ENCODE measurements at places on chromosomes 1 and 21.

- DNase-seq, result no peak
Measured at GRCh38 chr1:106846656-106847055, 209.8 kb upstream of the PRMT6 start.

DNA sequence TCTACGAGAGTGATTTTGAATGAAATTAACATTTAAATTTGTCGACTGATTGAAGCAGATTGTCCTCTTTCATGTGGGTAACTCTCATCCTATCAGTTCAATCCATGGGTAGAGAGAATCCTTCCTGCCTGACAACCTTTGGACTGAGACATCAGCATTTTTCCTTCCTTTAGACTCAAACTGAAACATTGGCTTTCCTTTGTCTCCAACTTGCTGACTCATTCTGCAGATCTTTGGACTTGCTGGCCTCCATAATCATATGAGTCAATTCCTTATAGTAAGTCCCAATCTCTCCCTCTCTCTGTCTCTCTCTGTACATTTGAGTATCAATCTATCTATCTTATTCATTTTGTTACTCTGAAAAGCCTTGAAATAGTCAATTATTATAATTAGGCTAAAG lies 416.7 kb downstream of the LRRIQ3 start:
- DNase-seq, result peak; percentile 16

DNA sequence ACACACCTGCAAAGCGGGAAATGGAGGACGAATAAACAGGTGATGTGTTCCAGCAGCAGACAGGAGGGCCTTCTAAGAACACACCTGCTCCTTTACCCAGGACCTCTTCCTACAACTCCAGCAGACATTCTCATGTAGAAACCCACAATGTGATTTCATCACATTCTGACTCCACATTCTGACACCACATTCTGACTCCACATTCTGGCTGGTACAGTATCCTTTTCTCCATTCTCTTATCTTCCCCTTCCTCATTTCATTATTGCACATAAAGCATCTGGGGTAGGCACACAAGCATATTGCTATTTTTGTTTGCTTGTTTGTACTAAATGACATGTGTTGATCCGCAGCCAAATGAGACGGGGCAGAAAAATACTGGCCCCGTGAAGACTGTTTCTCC lies 3.6 kb upstream of the ZNF124 start:
- DNase-seq, result no peak

DNA sequence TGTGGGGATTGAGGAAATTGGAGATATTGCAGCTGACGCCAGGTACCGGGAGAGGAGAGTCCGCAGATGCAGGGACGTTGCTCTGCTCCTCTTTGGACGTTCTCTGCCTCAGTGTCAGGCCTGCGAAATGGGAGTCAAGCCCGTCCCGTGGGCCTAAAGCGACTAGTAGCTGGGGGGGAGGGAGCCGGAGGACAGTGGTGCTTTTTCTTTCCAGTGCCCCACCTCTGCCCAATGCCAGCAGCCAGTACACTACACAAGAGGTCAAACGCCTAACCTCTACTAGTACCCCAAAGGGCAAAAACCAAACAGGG lies 413.6 kb upstream of the ESRRG start:
- DNase-seq, result no peak

GRCh38 chr1:237172118-237172485 lies 130.1 kb downstream of the RYR2 start:
- no peak for DNase-seq

DNA sequence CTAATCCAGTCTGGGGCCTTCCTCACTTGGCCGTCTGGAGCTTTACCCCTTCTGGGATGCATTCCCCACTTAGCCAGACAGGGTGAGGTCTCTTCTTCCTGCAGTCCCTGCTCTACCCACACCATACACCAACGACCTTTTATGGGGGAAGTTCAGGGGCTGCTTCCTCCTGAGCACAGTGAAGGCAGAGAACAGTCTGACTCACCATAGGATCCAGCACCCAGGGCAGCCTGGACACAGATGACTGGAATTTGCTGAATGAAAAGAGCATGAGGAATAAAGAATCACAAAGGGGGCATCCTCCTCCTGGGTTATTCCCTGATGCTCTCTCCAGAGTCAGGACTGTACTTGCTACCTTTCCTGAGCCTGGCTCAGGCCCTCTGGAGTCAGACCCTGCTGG lies 4.6 kb upstream of the FOXE3 start:
- no peak for DNase-seq

- DNase-seq, result no peak
Measured at GRCh38 chr21:42281181-42281680, 34.0 kb downstream of the TFF3 start.

GRCh38 chr1:179798864-179799516 lies 55.9 kb downstream of the FAM163A start:
- DNase-seq, result no peak

DNA sequence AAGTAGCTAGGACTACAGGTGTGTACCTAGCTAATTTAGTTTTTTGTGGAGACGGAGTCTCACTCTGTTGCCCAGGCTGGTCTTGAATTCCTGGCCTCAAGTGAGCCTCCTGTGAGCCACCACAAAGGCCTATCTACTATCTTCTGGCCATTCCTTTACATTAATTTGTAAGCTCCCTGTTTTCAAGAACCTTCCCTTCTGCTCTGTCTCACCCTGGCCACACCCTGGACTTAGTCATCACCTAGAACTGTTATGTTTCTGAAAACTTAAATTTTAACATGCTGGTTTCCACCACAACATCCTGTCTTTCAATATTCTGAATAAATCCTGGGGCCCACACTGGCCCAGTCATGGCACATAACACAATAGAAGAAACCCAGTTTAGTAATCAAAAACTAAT lies 4.9 kb upstream of the B4GALT3 start:
- no peak for DNase-seq

DNA sequence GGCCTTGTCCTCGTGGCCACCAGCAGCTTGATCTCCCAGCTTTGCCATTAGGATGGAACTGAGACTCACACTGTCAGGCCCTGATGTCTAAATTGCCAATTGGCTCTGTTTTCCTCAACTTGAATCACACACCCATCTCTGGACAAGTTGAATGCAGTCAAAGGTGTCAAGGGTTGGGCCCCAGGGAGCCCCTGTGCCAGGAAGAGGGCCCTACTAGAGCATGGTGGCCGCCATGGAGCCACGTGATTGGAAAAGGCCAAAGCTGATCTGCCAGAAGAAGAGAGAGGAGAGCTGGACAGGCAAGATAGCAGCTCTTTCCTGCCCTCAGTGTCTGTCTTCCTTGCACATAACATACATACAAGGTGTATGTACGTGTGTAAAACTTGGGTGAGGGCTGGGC lies 54.9 kb upstream of the NEK2 start:
- DNase-seq, result no peak

GRCh38 chr1:116487583-116487982 lies 83.2 kb downstream of the CD58 start:
- no peak for DNase-seq

DNA sequence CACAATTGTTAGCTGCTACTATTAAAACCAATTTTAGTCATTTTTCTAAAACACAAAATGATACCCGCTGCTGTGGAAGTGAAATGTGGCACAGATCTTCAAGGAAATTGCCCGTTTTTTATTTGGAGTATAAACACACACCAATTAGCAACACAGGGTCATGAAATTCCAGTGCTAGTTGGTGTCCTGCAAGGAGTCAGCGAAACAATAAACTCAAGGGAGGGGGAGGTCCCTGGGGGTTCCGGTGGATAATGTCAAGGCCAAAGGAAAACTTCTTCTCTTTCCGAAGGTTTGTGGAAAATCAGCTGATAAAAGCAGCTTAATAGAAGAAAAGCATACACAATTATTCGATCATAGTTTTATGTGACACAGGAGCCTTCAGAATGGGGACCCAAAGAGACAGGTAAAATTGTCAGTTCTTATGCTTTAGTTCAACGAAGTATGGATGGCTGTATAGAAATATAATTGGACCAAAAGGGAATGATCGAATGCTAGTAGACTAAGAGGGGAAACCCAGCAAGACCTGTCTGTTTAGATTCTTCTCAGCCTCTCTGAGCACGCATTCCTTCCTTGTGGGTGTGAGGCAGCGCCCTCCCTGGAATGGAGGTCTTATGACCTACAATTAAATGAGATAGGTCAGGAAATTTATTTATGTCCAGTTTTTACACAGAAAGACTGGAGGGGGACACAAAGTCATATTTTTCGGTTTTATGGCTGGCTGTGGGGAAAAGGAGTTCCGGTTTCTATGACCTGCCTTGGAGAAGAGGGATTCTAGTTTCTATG lies 65.9 kb downstream of the KCNK1 start:
- DNase-seq, result no peak

- no peak for DNase-seq
Measured at GRCh38 chr1:154866257-154867063, 3.6 kb downstream of the KCNN3 start.

DNA sequence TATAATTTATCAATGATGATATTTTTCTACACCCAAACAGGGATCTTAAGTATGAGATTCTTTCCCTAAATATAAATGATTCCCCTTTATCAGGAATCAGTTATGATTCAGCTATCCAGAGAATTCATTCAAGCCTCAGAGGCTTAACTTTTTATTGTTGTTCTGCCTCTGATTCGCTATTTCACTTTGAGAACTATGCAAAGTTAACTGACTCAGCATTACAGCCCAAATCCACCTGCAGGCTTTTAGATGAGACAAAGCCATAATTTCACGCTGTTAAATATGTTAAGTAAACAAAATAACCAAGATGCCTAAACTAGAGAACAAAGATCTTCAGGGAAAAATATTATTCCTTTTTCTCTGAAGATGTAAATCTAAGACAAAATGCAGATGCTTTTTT lies 8.5 kb downstream of the SCYL3 start:
- DNase-seq, result no peak

- DNase-seq, result no peak
Measured at GRCh38 chr1:234093741-234094140, 189.3 kb downstream of the SLC35F3 start.

GRCh38 chr1:174021591-174022079 lies 522 bp downstream of the RC3H1 start:
- peak; percentile 10 for DNase-seq

- peak; percentile 65 for DNase-seq
Measured at GRCh38 chr1:205961991-205962820, 18.9 kb upstream of the SLC26A9 start.

DNA sequence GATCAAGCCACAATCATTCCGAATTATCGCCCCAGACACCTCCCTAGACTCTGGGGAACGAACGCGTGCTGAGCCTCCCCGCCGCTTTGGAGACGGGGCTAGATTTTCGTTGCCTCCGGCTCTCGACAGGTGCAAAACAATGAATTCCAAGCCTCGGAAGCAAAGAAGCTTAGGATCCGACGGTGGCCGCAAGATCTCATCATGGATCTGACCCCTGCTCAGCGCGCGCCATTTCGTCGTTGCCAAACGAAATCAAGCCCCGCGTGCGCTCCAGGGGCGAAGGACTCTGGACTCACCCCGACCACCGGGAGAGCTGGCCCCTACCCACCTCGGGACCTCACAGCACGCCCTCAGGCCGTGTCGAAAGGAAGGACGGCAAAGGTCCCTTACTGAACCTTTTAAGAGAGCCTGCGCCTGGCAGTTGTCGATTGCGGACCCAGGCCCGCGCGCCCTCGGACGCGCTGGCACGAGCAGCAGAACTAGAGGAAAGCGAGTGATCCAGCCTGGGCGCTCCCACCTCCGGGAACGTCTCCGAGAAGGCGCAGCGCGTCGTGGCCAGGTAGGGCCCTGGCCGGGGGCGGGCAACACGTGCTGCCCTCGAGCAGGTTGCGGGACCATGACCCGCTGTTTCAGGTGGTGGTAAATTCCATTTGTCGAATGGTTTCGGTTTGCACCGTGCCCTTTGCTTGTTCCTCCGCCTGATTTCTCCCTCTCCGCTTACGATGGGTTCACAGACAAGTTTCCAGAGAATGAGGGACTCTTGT lies 1.6 kb upstream of the RUNX3 start:
- DNase-seq, result no peak

GRCh38 chr1:198245379-198245778 lies 88.6 kb downstream of the NEK7 start:
- no peak for DNase-seq

DNA sequence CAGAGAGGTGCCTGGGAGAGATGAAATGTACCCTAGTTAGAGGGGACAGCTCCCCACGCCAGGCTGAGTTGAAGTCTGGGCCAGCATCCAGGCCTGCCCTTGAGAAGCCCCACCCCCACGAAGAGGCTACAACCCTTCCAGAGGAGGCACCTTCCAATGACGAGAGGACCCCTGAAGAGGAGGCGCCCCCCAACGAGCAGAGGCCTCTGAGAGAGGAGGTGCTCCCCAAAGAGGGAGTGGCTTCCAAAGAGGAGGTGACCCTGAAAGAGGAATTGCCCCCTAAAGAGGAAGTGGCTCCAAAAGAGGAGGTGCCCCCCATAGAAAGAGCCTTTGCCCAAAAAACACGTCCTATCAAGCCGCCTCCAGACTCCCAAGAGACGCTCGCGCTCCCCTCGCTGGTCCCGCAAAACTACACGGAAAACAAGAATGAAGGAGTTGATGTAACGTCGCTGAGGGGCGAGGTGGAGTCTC lies 3.1 kb downstream of the EVA1B start:
- no peak for DNase-seq

DNA sequence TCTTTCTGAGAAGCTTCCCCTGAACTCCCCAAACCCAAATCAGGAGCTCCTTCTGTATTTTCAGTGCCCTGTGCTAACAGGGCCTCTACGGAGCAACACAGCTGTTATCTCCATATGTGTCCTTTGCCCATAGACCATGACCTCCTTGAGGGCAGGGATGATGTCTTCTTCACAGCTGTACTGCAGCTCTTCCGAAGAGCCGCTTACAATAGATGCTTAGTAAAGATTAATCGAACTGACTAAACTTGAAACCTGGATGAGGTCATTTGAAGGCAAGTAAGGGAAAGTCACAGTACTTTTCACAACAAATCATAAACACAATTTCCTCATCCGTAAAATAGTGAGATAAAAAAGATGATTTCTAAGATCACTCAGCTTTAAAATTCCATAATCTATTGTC lies 4.4 kb upstream of the KCNN3 start:
- no peak for DNase-seq

GRCh38 chr1:167057241-167057688 lies 32.9 kb downstream of the GPA33 start:
- peak; percentile 77 for DNase-seq

DNA sequence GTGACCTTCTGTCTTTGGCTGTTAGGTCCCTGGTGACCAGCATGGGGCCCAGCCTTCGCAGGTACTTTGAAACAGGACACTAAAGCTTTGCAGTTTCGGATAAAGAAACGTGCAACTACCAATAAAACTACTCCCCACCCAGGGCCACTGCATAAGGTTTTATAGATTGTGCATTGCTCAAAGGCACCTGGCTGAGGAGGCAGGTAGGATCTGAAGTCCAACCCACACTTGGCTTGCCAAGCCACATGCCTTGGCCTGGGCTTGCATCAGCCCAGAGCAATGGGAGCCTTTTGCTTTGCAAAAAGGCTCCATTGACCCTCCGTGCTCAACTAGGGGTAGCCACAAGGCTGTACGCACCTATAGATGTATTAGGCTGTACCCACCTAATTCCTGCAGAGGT lies 84.4 kb upstream of the SYT6 start:
- DNase-seq, result no peak

- DNase-seq, result peak; percentile 16
Measured at GRCh38 chr1:95223110-95223509, 10.9 kb upstream of the RWDD3 start.

DNA sequence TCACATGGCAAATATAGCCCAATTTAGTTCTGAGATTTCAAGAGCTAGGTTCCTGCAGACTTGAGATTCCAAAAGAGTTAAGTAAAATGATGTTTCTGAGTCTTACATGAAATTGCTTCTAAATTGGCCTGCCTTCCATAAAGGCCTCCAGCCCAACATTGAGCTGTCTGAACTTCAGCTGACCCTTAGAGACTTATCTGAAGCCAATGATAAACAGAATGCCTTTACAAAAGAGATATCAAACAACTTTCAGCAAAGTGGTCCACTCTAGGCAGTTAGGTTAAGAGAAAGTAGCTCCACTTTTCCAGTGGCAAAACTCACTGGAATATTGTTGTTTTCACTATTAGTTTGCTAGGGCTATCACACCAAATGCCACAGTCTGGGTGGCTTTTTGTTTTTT lies 6.3 kb upstream of the RC3H1 start:
- no peak for DNase-seq
